ENCODE measurements at places on chromosomes 16 and 17.

DNA sequence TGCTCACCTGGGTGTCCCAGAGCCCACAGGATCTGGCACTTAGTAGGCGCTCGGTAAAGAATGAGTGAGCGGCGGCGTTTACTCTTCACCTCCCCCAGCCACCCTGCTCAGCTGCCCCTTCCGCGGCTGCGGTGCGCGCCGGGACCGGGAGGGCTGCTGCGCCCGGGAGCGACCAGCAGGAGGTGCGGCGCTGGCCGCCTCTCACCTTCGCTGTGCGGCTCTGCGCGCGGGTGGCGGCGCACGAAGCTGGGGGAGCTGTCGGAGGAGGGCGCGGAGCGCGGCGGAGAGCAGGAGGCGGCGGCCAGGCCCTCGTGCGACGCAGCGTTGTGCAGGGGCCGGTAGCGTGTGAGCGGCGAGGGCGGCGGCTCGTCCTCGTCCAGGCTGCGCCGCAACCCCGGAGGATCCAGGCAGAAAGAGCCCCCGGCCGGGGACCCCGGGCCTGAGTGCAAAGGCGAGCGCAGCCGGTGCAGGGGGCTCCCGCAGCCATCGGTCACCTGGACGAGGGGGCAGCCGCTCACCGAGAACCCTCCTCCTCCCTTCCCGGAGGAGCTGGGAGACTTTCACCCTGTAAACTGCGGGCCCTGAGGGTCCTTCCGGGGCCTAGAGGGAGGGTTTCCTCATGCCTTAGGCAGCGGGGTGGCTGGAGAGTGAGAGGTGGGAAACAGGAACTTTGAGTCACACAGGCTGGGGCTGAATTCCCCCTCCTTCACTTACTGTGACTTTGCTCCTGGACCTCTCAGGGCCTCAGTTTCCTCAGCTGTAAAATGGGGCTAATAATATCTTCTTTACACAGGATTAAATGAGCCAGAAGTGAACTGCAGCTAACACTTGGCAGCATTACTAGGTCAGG is 12.5 kb downstream of the SAMD14 start:
- peak; percentile 81 for DNase-seq

DNA sequence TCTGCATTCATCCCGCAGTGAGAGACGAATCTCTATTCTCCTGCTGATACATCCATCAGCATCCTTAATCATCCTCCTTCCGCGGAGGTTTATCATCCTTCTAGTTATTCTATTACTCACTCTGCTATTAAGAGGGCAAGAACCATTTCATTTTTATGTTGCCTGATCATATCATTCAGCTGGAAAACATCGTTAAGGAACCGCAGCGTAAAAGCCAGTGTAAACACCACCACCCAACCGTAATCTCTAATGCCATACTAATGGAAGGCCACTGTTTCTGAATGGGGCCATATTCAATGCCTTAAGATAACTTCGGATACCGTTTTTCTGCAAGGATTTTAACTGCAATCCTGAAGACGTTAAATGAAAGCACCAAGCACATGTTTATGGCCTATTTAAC is 36.7 kb upstream of the ERCC4 start:
- no peak for DNase-seq

DNA sequence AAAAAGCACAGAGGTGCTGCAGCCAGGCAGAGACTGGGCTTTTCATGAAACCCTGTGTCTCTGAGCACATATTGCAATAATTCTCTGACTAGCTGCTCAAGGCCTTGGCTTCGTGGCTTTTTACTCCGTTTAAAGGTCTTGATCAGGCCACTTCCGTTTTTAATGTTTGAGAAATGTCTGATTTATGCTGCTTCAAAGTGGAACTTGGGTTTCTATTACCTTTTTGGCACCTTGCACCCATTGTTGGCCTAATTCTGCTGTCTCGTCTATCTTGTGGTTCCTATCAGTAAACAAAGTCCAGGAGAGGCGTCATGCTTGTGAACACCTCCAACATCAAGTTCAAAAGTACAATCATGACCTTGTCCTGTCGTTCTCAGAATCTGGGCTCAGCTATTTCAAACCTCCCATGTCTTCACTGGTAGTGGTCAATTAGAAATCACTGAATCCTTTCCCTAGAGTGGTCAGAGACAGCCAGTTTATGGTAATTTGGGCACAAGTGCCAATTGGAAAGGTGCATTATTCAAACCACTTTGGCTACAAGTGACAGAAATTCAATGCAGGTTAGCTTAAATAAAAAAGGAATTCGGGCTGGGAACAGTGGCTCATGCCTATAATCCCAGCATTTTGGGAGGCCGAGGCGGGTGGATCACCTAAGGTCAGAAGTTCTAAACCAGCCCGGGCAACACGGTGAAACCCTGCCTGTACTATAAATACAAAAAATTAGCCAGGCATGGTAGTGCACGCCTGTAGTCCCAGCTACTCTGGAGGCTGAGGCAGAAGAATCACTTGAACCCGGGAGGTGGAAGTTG is 33.3 kb upstream of the METTL9 start:
- no peak for DNase-seq

DNA sequence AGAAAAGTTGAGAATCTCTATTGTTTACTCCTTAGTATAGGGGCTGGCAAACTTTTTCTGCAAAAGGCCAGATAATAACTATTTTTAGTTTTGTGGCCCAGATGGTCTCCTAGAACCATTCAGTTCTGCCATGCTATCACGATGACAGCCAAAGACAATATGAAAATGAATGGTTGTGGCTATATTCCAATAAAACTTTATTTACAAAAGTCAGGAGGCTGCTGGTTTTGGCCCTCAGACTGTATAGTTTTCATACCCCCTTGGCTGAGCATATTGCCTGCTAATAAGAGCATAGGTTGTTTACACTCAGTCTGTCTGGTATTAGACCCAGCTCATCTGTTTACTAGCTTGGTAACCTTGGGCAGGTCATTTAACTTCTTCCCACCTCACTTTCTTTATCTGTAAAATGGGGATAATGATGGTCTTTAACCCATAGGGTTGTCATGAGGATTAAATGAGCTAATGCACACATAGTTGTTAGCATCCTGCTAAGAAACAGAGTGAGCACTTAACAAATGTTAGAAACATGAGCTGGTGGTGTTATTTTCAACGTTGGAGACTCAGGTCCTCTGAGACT is 156.3 kb downstream of the MSI2 start:
- no peak for DNase-seq

DNA sequence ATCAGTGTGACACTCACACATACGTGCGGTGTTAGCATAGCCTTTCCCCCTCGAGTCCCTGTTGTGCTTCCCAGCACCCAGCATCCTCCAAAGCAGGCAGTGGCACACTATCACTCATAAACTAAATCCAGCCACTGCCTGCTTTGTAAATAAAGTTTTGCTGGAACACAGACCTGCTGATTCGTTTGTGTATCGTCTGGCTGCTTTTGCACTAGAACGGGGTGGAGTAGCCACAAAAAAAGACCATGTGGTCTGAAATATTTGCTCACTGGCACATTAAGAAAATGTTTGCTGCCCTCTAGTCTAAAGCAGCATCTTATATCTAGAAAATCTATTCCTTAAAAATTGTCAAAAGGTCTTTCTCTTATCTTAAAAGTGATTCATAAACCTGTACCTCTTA is 341.2 kb upstream of the ZFHX3 start:
- DNase-seq: no peak

DNA sequence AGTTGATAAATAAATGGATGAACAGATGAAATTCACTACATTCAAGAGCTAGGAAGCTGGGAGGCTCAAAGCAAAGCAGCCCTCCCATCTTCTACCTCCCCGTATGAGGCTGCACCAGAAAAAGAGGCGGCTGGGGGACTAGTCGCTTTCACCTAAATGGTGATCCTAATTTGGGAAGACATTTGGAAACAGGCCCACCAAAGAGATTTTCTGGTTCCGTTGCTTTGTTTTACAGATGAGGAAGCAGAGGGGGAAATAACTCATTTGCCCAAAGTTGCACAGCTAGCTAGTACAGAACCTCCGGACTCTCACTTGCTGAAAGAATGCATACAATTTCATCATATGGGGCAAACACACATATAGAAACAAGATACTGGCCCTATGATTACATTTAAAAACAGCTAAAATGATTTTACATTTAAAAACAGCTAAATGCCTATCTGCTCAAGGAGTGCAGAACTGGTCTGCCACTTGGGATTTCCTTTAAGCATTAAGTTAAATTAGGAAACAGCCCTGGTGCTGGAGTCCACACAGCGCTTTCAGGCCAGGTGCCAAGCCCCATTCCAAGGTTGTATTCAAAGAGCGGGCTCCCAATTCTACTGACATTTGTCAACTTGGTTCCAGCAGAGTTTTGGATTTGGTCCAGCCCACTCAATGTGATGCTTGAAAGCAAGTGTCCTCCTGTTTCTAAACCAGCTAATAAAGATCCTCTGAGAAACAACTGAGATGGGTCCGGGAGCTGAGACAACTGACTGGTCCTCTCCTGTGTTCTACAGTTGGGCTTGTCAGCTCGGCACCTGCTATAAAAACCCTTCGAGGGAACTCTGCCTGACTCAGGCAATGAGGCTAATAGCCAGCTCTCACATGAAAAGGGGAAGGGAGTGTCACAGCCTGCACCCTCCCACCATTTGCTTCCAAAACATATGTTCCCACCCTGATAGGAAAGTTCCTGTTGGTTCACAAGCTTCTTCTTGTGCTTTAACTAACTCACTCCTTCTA is 11.7 kb downstream of the ERN1 start:
- DNase-seq: no peak

GRCh38 chr17:77427391-77427991 is 286.7 kb downstream of the SEC14L1 start:
- no peak for DNase-seq

DNA sequence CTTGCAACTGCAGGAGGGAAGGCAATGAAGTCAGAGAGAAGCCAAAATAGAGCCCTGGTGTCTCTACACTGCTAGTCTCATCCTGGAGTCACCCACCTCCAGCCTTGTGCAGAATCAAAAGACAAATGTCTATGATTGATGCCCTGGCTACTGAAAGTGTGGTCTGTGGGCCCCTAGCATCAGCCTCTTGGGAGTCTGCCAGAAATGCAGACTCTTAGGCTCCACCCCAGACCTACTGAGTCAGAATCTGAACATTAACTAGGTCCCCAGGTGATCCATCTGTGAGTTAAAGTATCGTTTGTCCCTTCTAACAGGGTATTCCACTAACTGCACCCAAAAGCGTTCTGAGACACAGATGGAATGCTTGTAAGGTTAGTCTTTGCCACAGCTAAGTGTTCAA is 21.2 kb downstream of the EARS2 start:
- no peak for DNase-seq

GRCh38 chr17:10757067-10757466 is 27.2 kb upstream of the TMEM220 start:
- no peak for DNase-seq

DNA sequence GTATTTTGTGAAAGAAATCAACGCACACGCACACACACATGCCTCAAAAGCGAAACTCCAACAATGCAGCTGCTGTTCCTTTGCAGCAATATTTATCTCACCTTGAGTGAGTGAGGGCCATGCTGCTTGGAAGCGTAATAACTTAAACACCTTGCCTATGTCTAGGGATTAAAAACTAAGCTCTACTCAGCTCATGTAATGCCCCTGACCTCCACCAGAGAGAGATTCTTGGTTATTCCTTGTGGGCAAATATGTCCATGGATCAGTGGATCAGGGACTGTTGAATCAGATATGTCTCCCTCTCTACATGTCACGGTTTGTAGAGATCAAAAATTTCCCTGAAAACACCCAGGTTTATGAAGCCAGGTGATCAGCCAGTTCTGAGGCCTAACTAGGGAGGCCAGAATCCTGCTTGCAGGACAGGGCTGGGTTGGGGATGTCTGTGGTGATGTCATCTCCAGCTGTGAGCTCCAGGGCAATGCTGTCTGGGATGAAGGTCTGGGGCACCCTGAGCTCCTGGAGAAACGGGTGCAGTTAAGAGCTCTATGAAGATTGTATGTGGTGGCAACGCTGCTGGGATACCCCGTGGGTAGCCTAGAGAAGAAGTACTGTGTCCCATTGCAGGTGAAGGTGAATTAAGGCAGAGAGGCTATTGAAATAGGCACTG is 149.4 kb downstream of the KCNJ12 start:
- no peak for DNase-seq

DNA sequence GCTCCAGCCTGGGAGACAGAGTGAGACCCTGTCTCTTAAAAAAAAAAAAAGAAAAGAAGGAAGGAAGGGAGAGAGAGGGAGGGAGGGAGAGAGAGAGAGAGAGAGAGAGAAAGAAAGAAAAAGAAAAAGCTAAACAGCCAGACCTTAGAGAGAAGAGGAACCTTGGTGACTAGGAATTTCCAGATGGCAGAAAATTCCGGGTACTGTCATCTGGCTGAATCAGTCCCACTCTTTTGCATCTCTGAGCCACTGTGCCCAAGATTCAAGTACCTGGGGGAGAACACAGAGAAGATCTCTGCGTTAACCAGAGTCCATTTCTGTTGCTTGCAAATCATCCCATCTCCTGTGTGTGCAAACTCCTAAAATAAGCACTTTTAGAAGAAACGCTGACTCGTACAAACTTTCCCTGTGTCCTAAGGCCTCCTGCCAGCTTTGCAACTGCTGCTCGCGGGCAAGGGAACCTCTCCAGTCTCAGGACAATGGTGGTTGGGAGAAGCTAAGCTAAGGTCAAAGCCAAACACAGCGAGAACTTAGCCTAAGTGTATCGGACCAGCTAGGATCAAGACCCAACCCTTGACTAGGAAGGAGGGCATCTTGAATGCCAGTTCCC is 18.0 kb downstream of the BMERB1 start:
- no peak for DNase-seq
